NK-92 treated with Interleukin-12 subunit alpha and Interleukin-12 subunit beta, amount 100 ng/mL, for 24 hours (cell line): ENCODE measurements at places on chromosomes 1 and 21.
A peak's percentile ranks its signal among the peaks of the same experiment; 100 is the strongest.

DNA sequence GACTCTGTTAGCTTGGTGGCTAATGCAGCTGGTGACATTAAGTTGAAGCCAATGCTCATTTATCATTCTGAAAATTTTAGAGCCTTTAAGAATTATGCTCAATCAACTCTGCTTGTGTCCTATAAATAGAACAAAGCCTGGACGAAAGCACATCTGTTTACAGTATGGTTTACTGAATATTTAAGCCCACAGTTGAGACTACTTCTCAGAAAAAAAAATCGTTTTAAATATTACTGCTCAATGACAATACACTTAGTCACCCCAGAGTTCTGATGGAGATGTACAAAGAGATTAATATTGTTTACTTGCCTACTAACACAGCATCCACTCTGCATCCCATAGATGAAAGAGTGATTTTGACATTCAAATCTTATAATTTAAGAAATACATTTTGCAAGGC, 79.6 kb downstream of the NEGR1 start:
- DNase-seq: no peak

GRCh38 chr1:17027900-17028299, 16.2 kb upstream of the ATP13A2 start:
- no peak for DNase-seq

DNA sequence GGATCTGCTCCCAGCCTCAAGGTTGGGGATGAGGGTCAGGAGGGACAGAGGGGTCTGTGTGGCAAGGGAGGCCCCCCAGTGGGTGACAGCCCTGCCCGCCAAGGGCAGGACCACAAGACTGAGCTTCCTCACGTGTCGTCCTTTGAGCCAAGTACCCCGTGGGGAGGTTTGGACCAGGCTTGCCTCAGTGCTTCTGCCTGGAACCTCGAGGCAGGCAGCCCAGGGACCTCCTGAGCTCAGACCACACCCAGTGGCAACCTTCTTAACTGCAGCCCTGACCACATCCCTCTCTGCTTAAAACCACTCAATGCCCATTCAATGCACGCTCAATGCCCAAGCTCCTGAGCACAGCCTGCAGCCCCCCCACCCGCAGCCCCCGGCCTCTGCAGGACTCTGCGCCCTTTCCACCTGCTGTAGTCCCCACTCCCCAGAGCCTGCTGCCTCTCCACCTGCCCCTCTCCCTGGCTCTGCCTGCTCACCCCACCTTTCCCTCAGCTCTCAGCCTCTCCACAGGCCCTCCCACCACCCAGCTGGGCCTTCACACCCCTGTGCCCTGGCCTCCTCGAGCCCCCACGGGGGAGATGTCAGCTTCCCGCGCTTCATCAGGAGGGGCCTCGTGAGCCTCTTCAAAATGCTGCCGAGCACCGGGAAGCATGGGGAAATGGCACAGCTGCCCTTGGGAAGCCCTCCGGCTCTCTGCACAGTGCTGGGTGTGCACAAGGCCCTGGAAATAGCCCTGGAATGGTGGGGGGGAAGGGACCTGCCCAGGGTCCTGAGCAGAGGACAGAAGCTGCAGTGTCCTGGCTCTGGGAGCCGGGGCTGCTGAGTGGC, 129.3 kb upstream of the VAMP3 start:
- DNase-seq: no peak

DNA sequence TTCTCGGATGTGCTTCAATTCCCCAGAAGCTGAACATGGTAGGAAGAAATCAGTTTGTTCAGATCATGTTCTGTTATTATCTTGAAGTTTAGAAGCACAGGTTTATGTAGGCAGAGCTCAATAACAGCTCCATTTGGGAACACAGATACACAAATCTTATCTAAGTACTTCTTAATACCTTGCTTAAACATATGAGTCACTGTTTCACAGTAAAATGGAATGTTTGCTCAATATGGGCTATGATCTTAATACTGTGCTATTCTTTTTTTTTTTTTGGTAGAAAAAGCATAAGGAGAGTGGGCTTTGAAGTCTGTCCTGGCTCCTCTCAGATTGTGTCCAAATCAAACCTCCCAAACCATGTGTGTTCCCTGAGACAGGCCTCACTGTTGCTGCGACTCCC, 13.4 kb downstream of the PROK1 start:
- no peak for DNase-seq

DNA sequence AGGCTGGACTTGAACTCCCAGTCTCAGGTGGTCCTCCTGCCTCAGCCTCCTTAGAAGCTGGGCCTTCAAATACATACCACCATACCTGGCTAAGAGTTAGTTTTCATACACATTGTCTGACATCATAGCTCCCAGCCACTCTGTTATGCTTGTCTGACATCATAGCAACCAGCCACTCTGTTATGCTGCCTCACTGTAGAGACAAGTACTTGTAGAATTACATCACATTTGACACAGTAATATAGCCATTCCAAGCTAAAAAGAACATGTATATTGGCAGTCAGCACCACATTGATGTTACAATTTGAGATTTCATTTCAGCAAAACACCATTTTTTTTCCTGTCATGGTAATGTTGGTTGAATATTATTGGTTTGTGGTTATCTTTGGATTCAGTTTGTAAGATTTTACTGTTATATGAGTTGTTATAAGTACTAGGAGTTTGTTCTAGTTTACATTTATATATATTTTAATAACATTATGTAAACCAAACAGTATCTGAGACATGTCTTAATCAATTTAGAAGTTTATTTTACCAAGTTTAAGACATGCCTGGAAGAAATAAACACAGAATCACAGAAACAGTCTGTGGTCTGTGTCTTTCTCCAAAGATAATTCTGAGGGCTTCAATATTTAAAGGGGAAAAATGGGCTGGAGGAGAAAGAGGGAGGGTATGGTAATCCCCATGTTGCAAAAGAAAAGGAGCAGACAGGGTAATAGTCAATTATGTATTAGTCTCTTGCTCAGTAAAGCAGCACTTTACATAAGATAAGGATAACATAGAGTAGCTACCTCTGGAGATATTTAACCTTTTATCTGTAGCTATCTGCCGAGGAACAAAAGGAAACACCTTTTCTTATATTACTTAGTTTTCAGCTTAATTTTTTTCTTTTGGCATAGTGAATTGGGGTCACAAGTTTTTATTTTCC, 43.0 kb downstream of the XPR1 start:
- DNase-seq: no peak

DNA sequence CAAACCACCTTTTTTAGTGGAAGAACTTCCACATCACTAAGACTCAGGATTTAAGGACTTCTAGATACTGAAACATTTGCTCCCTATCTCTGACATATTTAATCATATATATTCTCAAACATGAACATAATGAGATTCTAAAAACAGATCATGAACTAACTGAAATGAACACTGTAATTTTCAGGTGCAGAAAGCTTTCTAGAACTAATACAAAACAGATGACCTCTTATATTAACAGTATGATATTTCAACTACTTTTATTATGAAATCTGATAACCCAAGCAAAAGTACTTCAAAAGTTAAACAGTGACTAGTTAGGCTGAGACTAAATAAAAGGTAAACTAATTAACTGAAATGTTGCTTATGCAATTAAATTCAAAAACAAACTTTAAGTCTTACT, 157.5 kb downstream of the COP1 start:
- no peak for DNase-seq

DNA sequence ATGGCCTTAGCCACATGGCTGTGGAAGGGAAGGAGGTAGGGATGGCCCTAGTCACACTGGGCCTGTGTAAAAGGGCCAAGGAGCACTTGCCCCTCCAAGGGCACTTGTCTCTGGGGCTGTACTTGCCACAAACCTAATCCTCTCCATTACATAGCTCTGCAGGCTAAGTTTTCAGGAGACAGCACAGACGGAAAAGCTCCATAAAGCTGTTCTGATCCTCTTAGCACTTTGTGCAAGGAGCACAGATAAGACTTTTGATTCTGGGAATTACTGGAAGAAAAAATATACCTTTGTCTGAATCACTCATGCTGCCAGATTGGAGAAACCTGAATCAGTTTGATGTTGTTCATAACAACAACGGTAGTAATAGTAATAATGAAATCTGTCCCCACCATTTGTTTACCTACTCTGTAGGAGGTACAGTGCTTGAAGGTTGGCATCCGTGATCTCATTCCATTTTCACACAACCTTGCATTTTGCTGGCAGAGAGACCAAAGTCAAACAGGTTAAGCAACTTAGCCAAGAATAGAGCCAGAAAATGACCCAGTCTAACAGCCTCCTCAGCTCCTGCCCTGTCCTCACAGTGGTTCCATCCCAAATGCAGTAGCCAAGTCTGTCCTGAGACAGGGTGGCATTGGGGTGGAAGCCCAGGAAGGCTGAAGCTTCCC, 207.1 kb downstream of the ROR1 start:
- no peak for DNase-seq

GRCh38 chr1:110310300-110310699, 28.9 kb upstream of the RBM15 start:
- no peak for DNase-seq

DNA sequence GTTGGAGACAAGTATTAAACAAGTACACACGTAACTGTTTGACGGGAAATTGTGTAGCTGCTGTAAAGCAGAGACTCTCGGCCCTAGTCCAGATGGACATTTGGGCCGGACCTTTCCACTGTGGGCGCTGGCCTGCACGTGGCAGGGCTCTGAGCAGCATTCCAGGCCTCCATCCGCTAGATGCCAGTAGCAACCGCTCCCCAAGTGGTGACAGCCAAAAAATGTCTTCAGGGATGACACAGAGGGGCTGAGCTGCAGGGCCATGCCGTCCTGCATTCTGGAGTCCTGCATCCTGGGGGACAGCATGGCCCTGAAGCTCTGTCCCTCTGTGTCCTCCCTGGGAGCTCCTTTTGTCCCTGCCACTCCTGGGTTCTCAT, 24.8 kb downstream of the A3GALT2 start:
- no peak for DNase-seq

DNA sequence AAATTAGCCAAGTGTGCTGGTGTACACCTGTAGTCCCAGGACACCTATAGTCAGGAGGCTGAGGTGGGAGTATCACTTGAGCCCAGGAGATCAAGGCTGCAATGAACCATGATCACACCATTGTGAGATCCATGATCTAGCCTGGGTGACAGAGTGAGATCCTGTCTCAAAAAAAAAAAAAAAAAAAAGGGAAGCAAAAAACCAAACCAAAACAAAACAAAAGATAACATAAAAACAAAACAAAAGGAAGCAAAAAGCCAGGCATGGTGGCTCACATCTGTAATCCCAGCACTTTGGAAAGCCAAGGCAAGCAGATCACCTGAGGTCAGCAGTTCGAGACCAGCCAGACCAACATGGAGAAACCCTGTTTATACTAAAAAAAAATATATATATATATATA, 9.4 kb upstream of the AKR1A1 start:
- no peak for DNase-seq

DNA sequence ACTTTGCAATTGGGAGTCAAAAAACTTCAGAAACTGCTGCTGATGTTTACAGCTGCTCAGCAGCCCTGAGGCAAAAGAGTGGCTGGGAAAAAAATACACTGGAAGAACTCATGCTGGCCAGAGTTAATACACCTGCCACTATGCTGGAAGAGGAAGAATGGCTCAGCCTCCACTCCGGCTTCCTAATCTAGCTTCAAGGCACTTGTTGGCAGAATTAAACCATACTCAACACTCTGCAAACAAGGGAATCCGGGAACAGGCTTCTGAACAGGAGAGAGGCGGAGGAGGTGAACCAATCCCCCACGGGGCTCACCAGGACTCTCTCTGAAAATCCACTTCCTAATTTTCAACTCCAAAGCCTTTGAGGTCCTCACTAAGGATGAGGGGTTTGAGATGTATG, 120.1 kb downstream of the CCDC185 start:
- DNase-seq: no peak

DNA sequence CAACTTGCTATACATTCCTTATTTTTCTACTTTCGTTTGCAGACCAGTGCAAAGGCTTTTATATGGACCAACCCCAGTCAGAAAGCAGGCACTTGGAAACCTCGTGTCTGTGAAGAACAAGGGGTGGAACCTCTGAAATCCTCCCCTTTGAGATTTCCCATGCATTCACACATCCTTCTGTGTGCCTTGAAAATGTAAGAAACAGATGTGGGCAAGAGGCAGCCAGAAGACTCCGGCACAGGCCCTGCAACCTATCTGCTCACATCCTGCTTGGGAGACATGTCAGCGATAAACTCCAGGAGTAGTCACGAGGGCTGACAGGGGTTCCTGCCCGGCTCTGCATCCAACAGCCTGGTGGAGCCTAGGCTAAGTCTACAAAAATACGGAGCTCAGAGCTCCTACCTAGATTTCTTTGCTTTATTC, 42.5 kb downstream of the ETS2 start:
- no peak for DNase-seq

- no peak for DNase-seq
Measured at GRCh38 chr21:46208761-46209721, 19.5 kb downstream of the LSS start.

DNA sequence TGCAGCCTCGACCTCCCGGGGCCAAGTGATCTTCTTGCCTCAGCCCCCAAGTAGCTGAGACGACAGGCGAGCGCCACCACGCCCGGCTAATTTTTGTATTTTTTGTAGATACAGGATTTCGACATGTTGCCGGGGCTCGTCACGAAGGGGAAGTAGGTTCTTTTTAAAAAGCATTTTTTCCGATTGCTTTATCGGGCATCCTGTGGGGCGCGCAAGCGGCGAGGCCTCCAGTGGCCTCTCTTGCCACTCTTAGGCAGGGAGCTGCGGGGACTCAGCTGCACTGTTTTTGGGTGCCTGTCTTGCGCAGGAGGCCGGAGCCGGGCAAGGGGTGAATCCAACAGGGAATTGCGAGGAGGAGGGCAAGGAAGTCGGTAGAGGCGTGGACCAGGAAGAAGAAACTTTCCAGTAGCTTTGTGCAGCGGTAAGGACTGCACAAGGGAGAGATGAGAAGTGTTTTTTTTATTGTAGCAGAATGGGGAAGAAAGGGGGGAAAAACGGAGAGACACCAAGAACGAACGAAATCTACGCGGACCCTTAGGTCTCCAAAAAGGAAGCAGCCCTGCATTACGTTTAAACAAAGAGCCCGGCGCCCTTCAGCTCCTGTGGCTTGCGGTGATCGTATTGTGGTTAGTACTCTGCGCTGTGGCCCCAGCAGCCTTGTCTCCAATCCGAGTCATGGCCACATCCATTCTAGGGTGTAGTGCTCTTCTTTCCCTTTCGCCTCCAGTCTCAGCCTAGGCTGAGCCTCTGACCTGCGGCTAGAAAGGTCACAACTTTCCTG, 164.8 kb downstream of the PPIAL4G start:
- DNase-seq: peak; percentile 66

DNA sequence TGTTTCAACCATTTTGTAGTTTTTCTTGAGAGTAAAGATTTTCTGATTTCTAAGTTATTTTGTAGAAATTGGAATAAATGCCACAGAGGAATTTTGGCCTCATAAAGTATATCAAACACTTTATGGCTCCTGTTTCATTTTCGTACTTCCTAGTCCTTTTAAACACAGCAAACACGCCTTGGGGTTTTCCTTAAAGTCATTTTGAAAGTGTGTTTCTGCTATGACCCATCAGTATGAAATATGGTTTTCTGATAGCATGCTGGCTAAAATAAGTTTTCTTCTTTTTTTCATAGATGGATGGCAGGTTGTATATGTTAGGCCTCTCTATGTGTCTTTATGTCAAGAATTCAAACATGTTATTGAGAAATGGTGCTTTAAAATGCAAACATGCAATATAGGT, 940.1 kb upstream of the TMPRSS15 start:
- DNase-seq: no peak
